Chondrocyte (in vitro differentiated cells): ENCODE measurements at places on chromosomes 11 and 22.
A peak's percentile ranks its signal among the peaks of the same experiment; 100 is the strongest.

GRCh38 chr11:27423125-27423524 is 49.5 kb downstream of the LGR4 start:
- no peak for DNase-seq

GRCh38 chr11:126432065-126432461 is 76.6 kb downstream of the ST3GAL4 start:
- no peak for DNase-seq

- DNase-seq, result no peak
Measured at GRCh38 chr11:73372375-73372993, 3.7 kb upstream of the RELT start.

DNA sequence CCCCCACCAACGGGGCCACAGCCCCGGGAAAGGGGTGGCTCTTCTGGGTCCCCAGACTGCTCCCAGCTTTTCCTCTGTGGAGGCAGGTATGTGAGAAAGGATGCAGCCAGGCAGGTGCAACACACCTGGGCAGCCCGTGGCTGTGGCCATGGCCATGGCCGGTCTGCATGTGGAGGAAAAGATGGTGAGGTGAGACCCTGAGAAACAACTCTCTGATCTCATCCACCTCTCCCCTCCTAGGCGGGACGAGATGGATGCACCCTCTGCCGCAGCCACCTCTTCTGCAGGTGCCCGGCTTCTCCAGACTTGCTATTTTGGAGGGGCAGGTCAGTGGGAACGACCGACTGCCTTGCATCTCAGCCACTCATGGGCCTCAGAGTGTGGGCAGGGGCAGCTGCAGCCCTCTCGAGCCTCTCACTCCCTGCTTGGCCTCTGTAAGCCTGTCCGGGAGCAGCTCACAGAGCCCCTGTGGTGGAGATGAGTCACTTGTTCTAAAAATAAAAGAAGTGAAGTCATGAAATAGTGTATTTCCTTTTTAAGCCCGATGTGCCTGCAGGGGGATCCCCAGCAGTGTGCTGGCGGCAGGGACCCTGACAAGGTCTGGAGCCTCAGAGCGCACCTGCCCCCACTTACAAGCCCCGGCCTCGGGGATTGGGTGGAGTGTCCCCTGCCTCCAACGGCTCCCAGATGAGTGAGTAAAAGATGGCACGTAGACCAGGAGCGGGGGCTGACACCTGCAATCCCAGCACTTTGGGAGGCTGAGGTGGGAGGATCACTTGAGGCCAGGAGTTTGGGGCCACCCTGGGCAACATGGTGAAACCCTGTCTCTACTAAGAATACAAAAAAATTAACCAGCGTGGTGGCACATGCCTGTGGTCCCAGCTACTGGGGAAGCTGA is 10.7 kb downstream of the SMIM38 start:
- peak; percentile 76 for DNase-seq

- DNase-seq, result no peak
Measured at GRCh38 chr11:3833449-3833848, 7.3 kb downstream of the RHOG start.

DNA sequence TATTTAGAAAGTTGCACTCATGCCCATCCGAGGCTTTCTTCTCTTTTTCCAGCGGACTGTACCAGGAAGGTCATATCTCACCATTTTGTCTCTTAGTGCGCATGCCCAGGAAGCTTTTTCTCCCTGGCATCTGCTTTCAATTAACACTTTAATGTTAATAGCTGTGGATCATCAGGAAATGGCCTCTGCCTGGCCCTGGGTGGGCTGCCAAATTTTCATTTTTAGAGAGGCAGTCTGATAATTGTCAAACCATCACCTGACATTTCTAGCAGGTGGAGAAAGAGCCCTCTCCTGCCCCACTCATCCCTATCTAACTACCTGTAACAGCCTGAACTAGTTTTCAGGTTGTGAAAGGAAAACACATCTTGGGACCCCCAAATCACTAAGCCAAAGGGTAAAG is 257.4 kb upstream of the LRRC4C start:
- DNase-seq, result no peak

DNA sequence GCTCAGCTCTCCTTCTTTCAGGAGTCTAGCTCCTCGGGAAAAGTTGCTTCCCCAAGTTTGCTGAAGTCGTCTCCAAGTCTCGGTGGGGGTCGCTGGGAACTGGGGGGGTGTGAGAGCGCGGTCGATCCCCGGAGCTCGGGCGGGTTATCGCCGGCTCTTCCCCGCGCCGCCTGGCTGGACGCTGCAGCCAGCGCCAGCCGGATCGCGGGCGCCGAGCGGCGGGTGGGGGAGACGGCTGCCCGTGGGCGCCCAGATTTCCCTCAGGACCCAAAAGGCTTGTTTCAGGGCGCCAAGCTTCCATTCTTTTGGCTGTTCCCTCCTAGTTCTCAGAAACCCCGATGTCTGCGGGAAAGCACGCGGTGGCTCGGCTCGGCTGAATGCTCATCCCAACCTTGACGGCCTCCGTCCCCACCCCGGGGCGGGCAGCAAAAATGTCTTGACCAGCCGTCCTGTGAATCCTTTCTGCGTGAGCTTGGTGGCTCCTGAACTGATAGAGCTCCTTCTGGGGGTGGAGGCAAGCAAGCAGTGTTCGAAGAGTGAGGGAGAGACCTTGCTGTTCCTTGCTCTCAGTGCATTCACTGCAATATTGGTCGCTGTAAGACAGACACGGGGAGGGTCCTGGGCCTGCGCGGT is 1.7 kb downstream of the ZBTB16 start:
- peak; percentile 81 for DNase-seq

- DNase-seq, result peak; percentile 59
Measured at GRCh38 chr22:38416621-38417251, 38.3 kb downstream of the KCNJ4 start.

DNA sequence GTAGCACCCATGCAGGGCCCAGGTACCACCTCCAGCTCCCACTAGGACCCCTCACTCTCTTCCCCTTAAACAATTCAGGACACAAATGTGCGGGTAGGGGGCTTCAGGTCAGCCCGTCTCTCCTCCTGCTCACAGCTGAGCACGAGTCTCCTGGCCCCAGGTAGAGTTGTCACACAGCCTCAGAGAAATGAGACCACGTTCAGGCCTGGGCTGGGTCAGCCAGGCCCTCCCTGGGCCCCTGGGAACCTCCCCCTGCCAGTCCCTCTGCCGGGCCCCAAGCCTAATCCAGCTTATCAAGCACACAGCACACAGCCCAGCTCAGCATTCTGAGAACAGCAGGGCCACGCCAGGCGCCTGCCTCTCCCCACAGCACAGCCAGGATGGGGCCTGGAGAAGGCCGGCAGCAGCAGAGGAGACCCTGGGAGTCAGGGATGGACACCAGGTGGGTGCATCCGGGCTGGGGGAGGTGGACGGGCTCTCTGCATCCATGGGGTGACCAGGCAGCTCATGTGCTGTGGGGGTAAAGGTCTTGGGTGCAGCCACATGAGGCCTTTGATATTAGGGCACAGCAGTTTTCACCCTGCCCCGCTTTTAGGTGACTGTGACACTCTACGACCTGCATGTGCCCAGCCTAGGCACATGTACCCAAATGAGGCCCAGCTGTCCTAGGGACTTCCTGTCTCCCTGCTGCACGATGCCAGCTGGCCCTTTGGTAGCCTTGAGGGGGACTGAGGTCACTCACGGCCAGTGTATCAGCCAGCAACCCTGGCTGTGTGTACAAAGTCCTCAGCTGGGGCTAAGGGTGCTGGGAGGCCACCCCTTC is 87.0 kb downstream of the MORC2 start:
- DNase-seq, result peak; percentile 74

DNA sequence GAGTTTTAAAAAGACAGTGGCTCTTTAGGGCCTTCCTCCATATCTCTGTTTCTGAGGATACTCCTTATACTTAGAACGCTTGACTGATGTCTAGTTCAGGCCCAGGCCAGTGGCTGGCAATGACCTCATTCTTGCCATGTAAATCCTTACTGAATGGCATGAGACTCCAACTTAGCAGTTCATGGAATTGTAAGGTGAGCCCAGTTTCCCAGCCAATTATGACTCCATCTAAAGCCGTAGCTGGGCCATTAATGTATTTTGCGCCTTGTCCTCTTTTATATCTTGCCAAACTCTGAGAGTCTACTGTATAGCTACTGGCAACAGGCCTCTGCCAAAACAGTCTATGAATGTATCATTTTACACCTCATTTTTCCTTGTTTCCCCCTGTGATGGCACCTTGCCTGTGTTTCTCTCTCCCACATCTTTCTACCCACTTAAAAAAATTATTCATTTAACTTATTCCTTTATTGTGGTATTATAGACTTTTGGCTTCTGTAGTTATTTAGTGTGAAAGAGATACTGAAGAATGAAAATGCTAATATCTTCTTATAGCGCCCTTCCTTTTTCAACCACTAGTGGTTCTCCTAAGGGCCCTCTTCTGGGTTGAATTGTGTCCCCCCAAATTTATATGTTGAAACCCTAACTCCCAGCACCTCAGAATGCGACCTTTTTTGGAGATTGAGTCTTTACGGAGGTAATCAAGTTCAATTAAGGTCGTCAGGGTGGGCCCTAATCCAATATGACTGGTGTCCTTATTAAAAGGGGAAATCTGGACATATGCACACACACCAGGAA is 67.4 kb downstream of the ZNRF3 start:
- no peak for DNase-seq

- DNase-seq, result no peak
Measured at GRCh38 chr11:61448552-61448927, 18.6 kb downstream of the SDHAF2 start.

- no peak for DNase-seq
Measured at GRCh38 chr11:12155696-12156095, 45.3 kb downstream of the MICAL2 start.

DNA sequence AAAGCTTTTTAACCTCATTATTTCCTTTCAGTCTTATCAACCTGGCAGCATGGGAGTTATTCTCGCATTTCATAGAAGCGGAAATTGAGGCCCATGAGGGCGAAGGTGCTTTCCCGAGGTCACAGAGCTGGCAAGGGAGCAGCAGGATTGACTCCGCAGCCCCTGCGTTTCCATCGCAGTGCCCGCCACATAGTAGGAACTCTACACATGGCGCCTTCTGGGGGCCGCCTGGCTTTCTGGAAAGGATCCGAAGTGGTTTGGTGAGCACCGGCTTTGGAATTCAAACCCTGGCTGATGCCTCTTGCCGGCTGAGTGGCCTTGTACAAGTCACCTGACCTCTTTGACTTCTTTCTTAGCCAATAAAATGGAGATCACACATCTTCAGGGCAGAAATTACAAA is 93.4 kb downstream of the CEP164 start:
- peak; percentile 50 for DNase-seq

DNA sequence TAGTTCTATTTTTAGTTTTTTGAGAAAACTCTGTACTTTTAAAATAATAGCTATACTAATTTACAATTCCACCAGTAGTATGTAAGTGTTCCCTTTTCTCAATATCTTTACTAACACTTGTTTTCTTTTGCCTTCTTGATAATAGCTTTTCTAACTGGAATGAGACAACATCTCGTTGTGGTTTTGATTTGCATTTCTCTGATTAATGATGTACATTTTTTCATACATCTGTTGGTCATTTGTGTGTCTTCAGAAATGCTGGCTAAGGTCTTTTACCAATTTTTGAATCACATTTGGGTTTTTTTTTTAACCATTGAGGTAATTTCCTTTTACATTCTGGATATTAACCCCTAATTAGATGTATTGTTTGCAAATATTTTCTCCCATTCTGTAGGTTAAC is 258.9 kb downstream of the DYNC2H1 start:
- DNase-seq, result no peak

DNA sequence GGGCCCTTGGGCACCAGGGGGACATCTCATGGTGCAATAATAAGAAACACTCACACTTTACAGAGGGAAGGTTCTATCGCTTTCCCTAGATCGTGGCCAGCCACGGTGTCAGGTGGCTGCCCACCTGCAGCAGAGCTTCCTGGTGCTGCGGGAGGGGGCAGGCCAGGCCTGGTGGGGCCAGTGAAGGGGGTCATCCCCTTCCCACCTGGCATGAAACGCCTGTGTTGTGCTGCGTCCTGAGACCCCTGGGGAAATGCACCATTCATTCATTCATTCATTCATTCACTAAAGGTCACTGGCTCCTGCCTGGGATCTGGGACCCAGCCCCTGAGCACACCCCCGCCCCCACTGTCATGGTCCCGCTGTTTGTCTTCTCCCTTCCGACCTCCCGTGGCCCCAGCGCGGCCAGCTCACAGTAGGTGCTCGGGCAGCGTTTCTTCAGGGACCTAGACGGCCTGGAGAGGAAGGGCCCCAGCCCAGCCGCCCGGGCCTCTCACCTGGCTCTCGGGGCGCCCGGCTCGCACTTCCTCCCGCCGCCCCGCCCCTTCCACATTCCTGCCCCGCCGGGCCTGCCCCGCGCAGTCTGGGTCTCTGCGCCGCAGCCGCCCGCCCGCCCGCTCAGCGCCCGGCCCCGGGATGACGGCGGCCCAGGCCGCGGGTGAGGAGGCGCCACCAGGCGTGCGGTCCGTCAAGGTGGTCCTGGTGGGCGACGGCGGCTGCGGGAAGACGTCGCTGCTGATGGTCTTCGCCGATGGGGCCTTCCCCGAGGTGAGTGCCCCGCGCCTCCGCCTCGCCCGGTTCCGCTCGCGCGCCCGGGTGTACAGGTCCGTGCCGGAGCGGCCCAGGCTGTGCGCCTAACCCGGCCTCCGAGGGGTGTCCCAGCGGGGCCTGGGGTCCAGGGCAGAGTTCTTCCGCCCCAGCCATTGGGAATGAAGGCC is at the start of gene RHOD:
Gene RHOD, plus strand, starts transcription at position 581 of the 938 bp plus-strand sequence. Its CDS starts 56 bp downstream, at position 637.
- no peak for DNase-seq

GRCh38 chr11:2449548-2450320 is 4.9 kb downstream of the KCNQ1 start:
- DNase-seq, result peak; percentile 72

- no peak for DNase-seq
Measured at GRCh38 chr11:110182886-110183285, 89.7 kb downstream of the ZC3H12C start.

DNA sequence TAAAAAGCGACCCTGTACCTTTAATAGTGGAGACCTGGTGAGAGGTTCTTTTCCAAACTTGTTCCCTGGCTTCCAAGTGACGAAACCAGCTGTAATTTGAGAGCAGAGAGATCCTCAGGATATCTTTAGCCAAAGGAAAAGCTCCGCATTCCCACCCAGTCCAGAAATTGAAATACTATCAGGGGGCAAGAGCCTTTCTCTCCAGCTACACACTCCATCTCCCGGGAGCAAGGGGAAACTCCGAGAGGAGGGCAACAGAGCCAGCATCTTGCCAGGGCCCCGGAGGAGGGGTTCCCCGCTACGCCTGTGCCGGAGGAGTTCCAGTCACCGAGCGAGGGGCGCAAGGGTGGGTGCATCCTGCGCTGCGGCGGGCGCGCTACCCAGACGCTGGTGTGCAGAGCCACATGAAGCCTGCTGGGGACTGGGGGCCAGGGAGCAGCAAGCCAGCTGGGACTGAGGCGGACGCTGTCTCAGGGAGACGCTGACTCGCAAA is at the start of gene FIBIN:
Gene FIBIN, plus strand, starts transcription at position 148 of the 493 bp plus-strand sequence. CDS start 415 bp downstream, outside the sequence.
- peak; percentile 91 for DNase-seq

DNA sequence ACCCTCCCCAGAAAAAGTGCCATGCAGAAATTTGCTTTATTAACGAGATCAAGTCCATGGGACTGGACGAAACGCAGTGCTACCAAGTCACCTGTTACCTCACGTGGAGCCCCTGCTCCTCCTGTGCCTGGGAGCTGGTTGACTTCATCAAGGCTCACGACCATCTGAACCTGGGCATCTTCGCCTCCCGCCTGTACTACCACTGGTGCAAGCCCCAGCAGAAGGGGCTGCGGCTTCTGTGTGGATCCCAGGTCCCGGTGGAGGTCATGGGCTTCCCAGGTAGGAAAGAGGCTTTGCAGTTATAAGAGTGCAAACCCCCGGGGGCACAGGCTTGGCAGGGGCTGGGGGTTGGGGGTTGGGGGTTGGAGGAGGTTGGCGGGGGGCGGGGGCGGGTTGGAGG is 4.2 kb downstream of the APOBEC3H start:
- DNase-seq, result no peak

GRCh38 chr11:85590848-85591483 is 36.2 kb downstream of the DLG2 start:
- no peak for DNase-seq
